ENCODE measurements at places on chromosomes 16 and 17. TPM values are rescaled to one million over a fixed set of nuclear protein-coding genes. Genes with fewer than 3 reads are reported as not detected.

GRCh38 chr16:87881324-87882200 lies 12.3 kb upstream of the SLC7A5 start:
- H3K27me3 ChIP-seq = no peaks in the 10 kb centered on the region
- H3K27ac ChIP-seq = no peak overlapping the region
- H3K36me3 ChIP-seq = no peaks in the 10 kb centered on the region
- no peak overlapping the region for H3K4me3 ChIP-seq

AANAT gene
- not detected for total RNA-seq

CCR7 gene
- 0.12 TPM for total RNA-seq

KRT36 gene
- not detected for total RNA-seq

- H3K27ac ChIP-seq = no peak overlapping the region
- H3K4me3 ChIP-seq = no peak overlapping the region
- H3K27me3 ChIP-seq = no peaks in the 10 kb centered on the region
- no peaks in the 10 kb centered on the region for H3K36me3 ChIP-seq
These were observed 1483.7 kb upstream of the GOT2 start for GRCh38 chr16:60217787-60218186.

- H3K36me3 ChIP-seq = no peaks in the 10 kb centered on the region
- DNase-seq = no peak
- H3K27ac ChIP-seq = no peak overlapping the region
- H3K4me3 ChIP-seq = no peak overlapping the region
- H3K27me3 ChIP-seq = no peaks in the 10 kb centered on the region
These were observed 150.8 kb downstream of the SNX11 start for GRCh38 chr17:48258331-48258730.

- no peaks in the 10 kb centered on the region for H3K36me3 ChIP-seq
- H3K27ac ChIP-seq = no peak overlapping the region
- H3K4me1 ChIP-seq = no peaks in the 10 kb centered on the region
- H3K4me3 ChIP-seq = no peak overlapping the region
- DNase-seq = no peak
These were observed 186.6 kb downstream of the WWOX start for GRCh38 chr16:78286065-78286464.

GRCh38 chr16:83271970-83272575 lies 535.7 kb upstream of the HSBP1 start:
- no peak overlapping the region for H3K27ac ChIP-seq
- no peaks in the 10 kb centered on the region for H3K4me1 ChIP-seq
- H3K27me3 ChIP-seq = 0 out of 2 replicates have a peak, but pooled peaks cover 4% of the 10 kb centered on the region
- DNase-seq = no peak

DNA sequence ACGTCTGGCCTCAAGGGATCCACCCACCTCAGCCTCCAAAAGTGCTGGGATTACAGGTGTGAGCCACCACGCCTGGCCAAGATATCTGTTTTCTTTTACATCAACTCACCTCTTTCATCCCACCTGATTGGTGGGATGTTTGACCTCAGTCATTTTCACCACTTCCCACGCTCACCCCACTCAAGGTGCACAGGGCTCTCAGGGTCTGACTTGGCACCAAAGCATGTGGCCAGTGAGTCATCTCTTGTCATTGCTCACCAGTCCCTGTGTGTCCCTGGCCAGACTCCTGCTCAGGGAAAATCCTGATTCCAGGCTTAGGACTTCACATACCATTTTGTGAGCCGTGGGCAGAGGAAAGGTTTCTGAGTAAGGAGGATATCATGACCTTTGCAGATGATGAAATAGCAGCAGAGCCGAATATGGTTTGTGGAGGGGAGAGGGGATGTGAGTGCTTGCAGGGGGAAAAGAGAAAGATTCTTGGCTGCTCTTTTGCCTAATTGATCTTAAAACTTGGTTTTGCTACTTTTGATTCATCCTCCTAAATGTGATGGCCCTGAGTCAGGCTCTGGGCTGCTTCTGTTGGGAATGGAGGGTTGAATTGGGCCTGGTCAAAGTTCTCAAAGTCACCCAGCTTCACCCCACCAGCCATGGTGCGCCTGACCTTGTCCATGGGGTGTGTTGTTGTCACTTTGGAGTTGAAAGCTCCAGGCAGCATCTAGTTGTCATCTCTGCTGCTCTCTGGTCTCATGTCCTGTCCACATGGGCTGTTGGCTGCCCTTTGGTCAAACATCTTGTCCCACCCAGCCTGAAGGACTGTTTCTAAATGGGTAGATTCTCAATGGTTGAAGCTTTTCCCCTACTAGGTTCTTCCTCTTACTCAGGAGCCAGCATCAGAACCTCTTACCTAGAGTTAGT lies 6.0 kb upstream of the KCNH6 start:
- H3K4me3 ChIP-seq = no peak overlapping the region
- H3K27me3 ChIP-seq = no peaks in the 10 kb centered on the region
- H3K27ac ChIP-seq = peak overlapping the region; percentile 25
- DNase-seq = peak; percentile 89
- no peaks in the 10 kb centered on the region for H3K36me3 ChIP-seq
- peaks cover 14% of the 10 kb centered on the region for H3K4me1 ChIP-seq

- no peaks in the 10 kb centered on the region for H3K27me3 ChIP-seq
- no peaks in the 10 kb centered on the region for H3K36me3 ChIP-seq
- H3K27ac ChIP-seq = no peak overlapping the region
- H3K4me1 ChIP-seq = peaks cover 26% of the 10 kb centered on the region
These were observed 75.5 kb upstream of the TBX2 start for GRCh38 chr17:61323909-61324868.

CTF1 gene
- 0.29 TPM for total RNA-seq

NR1D1 gene
- 7.1 TPM for total RNA-seq

PIEZO1 gene
- total RNA-seq = 180 TPM
